Astrocyte of the spinal cord (primary cell): ENCODE measurements at places on chromosomes 7 and 10.

DNA sequence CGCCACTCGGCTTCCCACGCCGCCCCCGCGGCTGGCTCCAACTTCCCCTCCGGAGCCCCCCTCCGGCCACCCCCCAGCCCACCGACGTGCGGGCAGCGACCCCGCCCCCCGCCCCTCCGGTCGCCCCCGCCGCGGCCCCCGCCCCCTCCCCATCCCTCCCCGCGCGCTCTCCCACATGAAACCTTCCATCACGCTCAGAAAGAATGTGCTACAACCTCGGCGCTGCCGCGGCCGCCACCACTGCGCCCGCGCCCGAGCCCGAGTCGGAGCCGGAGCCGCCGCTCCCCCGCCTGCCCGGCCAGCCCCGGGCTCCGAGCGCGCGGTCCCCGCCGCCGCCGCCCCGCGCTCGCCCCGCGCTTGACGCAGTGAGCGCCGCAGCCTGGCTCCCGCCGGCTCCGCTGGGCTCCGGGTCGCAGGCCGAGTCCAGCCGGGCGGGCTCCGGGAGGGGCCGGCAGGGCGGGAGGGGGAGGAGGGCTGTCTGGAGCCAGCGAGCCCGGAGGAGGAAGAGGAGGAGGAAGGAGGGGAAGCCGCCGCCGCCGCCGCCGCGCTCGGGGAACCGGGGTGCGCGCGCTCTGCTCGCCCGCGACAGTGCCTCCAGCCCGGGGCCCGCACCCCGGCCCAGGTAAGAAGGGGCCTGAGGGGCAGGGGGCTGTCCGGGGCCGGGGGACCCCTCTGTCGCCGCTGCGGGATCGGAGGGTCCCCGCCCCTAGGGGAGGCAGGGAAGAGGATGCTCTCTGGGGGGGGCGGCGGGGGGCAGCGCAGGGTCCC lies 4.3 kb upstream of the ELFN1 start:
- no peak for DNase-seq

DNA sequence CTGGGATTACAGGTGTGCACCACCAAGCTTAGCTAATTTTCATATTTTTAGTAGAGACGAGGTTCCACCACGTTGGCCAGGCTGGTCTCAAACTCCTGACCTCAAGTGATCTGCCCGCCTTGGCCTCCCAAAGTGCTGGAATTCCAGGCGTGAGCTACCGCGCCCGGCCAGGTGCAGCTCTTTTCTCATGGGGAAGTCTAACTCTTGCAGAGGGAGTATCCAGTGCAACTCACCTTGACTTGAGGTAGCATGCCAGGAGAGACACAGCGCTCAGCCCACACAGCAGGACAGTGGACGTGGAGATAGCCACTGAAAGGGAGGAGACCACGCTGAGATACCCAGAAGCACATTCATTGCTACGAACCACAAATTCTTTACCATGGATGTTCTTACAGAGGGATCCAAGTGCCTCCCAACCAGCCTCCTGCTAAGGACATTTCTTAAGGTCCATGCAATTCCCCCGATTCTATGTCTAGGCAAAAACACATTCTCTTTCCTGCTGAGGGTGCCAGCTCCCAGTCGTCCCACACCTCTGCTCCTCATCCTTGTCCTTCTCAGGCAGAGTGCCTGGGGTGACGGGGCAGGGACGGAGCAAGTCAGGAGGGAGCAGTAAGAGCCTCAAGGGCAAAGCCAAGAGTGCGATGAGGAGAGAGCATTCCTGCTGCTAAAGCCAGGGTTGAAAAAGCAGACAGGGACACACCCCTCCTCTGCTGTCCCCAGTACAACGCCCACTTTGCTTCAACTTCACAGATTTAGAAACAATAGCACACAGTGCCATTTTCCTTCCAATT lies 21.0 kb downstream of the IL15RA start:
- DNase-seq, result no peak

- DNase-seq, result no peak
Measured at GRCh38 chr7:35725280-35725680, 30.3 kb upstream of the HERPUD2 start.

- DNase-seq, result no peak
Measured at GRCh38 chr10:50928190-50928552, 42.7 kb upstream of the A1CF start.

DNA sequence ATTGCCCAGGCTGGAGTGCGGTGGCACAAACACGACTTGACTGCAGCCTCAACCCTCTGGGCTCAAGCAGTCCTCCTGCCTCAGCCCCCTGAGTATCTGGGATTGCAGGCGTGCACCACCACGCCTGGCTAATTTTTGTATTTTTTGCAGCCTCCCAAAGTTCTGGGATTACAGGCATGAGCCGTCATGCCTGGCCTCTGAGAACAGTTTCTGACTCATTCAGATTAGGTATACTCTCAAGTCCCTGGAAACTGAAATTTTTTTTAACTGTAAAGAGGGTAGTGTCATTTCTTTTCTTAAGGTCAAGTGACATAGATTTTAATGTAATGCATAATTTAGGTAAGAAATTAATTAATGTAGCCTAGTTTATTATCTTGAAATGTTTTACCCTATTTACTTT lies 104.7 kb downstream of the SEPTIN7 start:
- DNase-seq, result peak; percentile 32

DNA sequence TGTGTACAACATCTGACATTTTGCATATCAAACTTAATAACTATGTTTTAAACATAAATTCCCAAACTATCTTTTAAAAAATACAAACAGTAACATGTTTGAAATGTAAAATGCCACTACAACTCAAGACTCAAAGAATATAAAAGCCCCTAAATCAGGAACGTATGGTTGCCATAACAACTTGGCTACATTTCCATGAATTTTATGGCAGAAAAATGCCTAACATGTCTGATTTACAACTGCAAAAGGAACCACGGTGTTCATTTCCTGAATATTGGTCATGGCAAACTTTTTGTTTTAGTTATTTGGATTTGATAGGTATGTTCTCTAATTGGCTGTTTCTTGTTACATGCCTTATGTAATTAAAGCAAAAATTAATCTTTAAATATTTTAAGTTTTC lies 2.0 kb downstream of the SOSTDC1 start:
- DNase-seq, result no peak

DNA sequence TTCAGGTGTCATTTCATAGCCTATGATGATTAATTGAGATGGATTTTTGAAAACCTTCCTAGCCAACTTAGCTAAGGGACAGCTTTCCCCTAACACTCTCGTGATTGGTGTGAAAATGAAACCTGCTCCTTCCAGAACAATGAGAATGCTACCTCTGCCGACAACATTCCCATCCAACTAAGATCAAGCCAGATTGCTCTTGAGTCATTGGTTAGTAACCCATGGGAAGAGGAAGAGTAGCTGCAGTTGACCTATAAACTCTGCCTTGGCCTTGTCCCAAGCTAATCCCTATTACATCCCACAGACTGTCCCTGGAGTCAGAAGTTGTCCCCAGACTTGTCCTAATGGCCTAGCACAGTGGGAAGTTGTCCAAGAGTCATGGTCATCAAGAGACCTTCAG lies 80.5 kb upstream of the SVIL start:
- DNase-seq, result no peak

DNA sequence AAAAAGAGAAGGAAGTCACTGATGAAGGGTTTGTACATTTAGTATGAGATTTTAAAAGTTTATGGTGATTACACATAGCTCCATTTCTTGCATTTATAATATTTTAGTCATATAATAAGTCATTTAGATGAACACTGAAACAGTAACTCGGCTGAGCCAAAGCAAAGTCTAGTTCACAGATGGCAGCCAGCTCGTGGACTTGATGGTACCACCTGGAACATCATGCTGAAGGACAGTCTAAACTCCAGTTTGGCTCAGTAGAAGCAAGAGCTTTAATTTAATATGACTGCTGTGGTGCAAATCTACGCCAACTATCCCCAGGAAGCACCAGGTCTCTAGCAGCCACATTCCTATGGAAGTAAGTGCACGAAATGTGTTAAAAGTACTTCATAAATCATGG lies 16.4 kb downstream of the SRI start:
- no peak for DNase-seq

GRCh38 chr10:43978091-43978490 lies 329.4 kb upstream of the ZNF32 start:
- DNase-seq, result no peak

DNA sequence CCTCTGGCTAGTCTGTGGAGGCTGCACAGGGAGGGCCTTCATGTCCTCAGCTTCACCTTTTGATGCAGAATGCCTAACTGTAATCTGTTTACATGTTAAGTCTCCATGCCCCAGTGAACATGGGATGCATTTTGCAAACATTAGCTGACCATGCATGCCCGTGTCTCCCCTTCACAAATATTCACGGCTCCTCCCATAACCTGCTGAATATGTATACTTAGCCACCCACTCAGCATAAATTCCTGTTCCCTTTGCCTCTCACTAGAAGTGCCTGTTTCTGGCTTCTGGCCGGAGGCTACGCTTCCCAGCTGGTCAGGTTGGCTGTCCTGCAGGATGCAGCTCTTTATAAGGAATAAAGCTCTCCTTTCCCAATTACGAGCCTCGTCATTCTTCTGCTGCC lies 552.7 kb downstream of the DNAJB6 start:
- DNase-seq, result no peak

GRCh38 chr10:97543025-97543546 lies 29.5 kb upstream of the ANKRD2 start:
- peak; percentile 97 for DNase-seq

GRCh38 chr10:27147701-27148100 lies 6.5 kb downstream of the YME1L1 start:
- no peak for DNase-seq

DNA sequence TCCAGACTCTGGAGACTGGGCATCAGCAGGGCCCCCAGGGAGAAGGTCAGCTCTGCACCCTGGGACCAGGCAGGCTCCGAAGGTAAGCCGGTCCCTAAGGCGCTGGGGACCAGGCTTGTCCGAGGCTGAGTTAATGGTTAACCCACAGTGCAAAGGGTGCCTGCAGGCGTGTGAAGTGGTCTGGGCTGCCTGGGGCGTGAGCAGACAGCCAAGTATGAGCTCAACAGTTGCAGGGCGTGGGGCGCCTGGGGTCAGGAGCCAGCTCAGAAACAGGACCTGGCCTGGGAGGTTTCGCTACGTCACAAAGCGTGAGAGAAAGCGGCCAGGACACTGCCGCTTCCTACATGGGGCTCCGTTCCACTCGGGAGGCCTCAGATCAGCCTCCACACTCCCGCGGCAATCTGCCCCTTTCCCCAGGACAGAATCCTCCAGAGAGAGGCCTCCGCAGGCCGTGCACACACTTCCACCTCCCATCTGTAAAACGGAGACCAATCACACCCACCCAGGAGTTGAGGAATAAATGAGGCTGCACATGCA lies 16.0 kb downstream of the PDGFA start:
- no peak for DNase-seq

DNA sequence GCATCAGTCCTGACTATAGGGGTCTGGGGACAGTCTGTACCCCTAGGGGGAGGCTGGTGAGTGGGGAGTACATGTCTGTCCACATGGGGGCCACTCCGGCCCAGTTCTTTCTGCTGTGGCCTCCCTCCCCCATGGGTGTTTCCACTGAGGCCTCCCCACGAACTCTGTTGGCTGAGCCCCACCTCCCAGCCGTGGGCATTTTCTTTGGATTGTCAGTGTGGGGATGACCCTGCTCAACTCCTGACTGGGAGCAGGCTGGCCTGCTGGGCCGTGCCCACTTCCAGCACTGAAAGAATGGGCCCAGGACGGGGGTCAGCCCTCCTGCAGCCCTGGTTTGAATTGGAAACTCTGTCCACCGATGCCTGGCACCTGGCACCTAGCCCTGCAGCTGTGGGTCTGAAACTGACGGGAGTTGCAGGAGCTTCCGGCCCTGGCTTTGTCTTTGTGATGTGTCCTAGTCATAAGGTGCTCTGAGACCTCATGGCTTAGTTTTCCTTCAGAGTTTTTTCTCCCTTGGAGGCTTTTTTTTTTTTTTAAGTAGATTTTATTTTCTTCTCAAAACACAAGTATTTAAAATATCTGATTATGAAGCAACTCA lies 46.5 kb downstream of the LHPP start:
- DNase-seq, result no peak

- no peak for DNase-seq
Measured at GRCh38 chr10:82037076-82037475, 162.1 kb downstream of the NRG3 start.

DNA sequence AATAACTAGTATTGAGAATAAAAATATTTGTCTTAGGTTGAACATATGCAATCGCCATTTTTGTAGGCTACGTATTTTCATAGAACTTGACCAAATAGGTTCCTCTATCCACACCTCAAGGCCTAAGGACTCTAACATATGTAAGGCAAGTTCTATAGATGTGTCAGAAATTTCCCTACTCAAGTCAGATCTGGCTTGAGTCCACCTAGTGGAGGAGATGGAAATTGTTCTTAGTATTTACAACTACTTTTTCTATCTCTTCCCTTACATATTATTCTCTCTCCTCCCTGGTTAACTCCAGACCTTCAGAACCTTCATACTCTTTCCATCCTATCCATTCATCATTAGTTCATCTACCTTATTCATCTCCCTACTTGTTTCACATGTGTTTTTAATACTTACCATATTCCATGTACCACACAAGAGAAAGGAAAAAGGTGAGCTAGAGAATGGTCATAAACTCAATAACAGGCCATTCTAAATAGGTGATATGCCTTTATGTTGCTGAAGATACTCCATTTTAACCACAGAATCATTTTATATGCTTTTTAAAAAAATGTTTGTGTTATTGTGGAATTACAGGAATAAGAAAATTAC lies 174.5 kb upstream of the HDAC9 start:
- peak; percentile 66 for DNase-seq

GRCh38 chr7:49780953-49781352 lies 7.5 kb downstream of the VWC2 start:
- DNase-seq, result no peak

DNA sequence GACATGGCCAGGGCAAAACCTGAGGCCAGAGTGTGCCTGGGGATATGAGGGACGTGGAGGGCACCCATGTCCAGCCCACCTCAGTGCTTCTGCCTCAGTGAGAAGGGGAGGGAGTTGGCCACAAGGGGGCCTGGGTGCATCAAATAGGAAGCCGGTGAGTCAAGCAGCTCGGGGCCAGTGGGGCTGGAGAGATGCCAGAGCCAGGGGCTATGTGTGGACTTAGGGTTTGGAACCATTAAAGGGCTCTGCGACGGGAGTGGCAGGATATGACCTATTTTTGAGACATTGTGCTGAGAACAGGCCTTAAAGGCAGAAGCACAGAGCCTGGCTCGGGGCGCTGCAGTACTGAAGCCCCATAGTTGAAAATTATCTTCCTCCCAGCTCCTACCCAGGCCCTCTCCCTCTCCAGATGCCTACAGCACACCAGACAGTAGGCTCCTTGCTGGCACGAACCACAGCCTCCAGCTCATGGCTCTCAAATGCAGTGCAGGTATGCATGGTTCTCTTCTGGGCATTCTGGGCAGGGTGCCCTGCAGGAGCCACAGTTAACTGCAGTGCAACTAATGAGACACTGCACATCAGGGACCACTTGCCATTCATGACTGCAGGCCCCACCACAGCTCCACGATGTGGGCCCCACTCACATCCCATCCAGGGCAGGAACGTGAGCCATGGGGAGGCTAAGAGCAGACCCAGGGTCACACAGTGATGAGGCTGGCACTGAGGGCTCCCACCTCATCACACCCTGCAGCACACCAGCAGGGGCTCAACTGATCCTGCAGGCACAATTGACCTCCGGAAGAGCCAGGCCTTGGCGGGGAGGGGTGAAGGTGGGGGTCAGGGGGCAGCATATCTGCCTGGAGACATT lies 7.2 kb upstream of the PGAM2 start:
- peak; percentile 90 for DNase-seq
